ENCODE measurements at places on chromosomes 3 and 15.

DNA sequence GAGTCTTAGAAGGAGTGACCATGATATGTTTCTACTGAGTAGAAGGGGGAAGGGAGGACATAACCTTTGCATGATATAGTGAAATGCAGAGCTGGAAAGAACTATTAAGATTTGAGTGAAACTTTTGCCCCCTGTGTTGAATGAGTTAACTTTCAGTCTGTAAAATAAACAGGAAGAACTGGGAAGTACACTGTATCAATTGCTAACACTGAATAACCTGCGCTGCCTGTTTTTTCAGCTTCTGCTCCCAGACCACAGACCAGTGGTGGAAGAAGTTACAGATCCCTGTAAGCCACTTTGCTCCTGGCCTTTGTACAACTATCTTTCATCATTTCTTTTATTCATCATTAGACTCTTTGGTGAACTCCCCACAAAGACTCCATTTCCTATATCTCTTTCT, 3.6 kb upstream of the LRCH3 start:
- DNase-seq = no peak

- DNase-seq = no peak
These were observed 283.0 kb downstream of the UACA start for GRCh38 chr15:70480196-70480856.

GRCh38 chr3:177041021-177041729, 156.1 kb downstream of the TBL1XR1 start:
- DNase-seq = no peak

GRCh38 chr3:98655666-98656065, 62.3 kb upstream of the CPOX start:
- DNase-seq = no peak

DNA sequence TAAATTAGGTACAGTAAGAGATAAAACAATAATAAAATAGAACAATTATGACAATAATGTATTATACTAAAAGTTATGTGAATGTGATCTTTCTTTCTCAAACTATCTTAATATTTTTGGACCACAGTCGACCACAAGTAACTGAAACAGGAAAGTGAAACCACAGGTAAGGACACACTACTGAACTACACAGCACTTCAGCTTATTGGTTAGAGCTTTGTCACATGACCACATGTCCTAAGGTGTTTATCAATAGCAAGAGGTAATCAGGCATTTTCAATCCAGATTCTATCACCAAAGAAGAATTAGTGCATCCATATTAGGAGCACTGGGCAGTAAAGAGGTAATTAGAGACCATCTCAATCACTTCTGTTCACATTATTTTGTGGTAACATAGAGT, 392.8 kb downstream of the RSL24D1 start:
- DNase-seq = no peak

DNA sequence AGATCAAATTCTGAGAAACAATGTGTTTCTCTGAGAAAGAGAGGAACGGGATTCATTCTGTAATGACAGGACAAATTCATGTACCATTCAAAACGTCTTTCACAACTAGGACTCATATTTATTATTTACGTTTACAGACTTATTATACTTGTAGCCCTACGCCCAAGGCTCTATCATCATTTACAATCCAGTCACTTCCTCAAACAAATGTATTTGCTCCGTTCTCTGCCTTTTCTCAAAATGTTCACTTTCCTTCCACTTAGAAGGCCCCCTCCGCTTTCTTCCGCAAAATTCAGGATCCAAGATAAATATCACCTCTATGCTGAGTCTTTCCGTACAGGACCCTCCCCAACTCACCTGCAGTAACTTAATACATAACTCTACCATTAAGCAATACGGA, 745 bp downstream of the RSL24D1 start:
- DNase-seq = no peak

Data from 8988T (cell line).